Lower lobe of right lung (tissue), 2 donors: ENCODE measurements at places on chromosomes 12 and 14. TPM values are rescaled to one million over a fixed set of nuclear protein-coding genes. Genes with fewer than 3 reads are reported as not detected.

Gene CCDC196
- not detected for total RNA-seq

Gene ISM2
- total RNA-seq, result not detected

Gene SCYL2
- 45.0 TPM for total RNA-seq

Gene INSM2
- not detected for total RNA-seq

Gene SLC7A7
- 157 TPM for total RNA-seq

Gene NANOG
- not detected for total RNA-seq

Gene SMOC1
- 1.1 TPM for total RNA-seq

Gene SSTR1
- 8.7 TPM for total RNA-seq

Gene DBX2
- total RNA-seq, result 0.12 TPM

Gene ACVR1B
- total RNA-seq, result 34.9 TPM
